HFFc6 (cell line): ENCODE measurements at places on chromosomes 7 and 10. TPM values are rescaled to one million over a fixed set of nuclear protein-coding genes. Genes with fewer than 3 reads are reported as not detected.
A peak's percentile ranks its signal among the peaks of the same experiment; 100 is the strongest.

The HABP2 gene
- total RNA-seq, result not detected in 3 replicates

- no peak for DNase-seq
These were observed 165.0 kb downstream of the CHN2 start for GRCh38 chr7:29359482-29360093.

DNA sequence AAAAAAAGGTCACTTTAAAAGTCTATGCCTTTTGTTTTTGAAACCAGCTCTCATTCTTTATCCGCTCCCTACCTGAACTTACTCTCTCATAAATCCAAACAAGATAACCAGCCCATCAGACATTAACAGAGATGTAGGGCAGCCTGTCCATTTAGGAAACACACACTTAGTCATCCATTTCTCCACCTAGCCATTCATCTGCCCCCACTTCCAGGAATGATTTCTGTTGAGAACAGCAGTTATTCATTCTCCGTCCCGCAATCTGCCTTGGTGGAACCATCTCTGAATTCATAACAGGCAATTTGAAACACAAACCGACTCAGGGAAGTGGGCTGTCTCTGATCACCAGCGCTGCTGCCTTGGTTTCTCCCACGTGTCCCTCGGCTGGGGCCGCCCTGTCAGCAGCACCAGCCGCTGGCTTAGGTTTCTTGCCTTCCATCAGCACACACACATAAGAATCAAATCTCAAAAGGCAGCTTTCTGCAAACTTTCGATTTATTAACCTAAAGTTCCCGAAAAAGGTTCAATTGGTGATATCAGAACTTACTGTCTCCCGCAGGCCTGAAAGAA is 528.2 kb upstream of the NRP1 start:
- DNase-seq, result no peak

- no peak for DNase-seq
These were observed 59.4 kb downstream of the SHH start for GRCh38 chr7:155752756-155753445.

The EVX1 gene
- not detected in 3 replicates for total RNA-seq

- peak; percentile 35 for DNase-seq
These were observed 8.5 kb upstream of the NFE2L3 start for GRCh38 chr7:26143298-26144048.

- no peak for DNase-seq
These were observed 319.7 kb downstream of the PTPRN2 start for GRCh38 chr7:158267742-158268435.

DNA sequence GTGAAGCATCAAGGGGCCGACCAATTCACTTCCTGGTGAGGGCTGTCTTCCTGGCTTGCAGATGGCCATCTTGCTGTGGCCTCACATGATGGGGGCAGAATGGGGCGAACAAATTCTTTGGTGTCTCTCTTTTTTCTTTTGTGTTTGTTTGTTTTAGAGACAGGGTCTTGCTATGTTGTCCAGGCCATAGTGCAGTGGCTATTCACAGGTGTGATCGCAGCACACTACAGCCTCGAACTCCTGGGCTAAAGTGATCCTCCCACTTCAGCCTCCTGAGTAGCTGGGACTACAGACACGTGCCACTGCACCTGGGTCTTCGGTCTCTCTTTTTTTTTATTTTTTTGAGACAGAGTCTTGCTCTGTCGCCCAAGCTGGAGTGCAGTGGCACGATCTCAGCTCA is 20.1 kb downstream of the NOLC1 start:
- DNase-seq, result no peak

- DNase-seq, result no peak
These were observed 12.8 kb downstream of the RHEB start for GRCh38 chr7:151506901-151507382.

- no peak for DNase-seq
These were observed 74.3 kb upstream of the FAM20C start for GRCh38 chr7:117836-118614.

- peak; percentile 84 for DNase-seq
These were observed 6.8 kb downstream of the ORAI2 start for GRCh38 chr7:102439963-102440795.

The PNLIPRP2 gene
- not detected in 3 replicates for total RNA-seq

DNA sequence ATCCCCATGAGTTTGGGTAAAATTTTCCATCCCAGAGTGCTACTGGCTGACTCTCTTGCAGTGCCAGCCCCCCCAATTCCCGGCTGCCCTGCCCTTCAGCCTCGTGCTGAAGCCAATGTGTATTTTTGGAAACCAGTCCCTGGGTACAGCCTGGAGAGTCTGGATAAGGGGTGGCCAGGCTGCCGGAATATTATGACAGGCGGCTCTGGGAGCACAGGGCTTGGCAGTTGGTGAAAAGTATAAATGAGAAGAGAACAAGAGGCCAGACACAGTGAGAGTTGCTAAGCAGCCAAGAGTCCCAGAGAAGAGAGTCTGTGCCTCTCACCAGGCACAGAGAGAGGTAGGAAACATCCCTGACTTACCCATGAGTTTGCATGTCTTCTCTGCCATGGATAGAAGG is 53.6 kb downstream of the TMEM130 start:
- DNase-seq, result no peak

DNA sequence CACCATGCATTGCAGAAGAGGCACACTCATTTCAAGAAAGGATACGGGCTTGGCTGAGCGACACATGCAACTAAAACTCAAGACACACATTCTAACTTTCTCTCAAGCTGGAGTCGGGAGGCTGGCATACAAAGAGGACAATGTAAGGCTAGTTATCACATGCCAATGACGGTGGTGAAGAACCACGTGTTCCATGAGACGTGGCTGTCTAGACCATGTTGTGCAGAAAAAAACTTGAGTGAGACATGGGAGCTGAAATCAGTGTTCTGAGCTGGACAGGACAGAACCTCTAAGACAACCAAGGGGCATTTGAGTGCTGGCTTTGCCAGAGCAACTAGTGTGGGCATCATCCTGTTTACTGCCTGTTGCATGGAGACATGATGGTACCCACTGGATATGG is 193.0 kb upstream of the DPP6 start:
- DNase-seq, result no peak

DNA sequence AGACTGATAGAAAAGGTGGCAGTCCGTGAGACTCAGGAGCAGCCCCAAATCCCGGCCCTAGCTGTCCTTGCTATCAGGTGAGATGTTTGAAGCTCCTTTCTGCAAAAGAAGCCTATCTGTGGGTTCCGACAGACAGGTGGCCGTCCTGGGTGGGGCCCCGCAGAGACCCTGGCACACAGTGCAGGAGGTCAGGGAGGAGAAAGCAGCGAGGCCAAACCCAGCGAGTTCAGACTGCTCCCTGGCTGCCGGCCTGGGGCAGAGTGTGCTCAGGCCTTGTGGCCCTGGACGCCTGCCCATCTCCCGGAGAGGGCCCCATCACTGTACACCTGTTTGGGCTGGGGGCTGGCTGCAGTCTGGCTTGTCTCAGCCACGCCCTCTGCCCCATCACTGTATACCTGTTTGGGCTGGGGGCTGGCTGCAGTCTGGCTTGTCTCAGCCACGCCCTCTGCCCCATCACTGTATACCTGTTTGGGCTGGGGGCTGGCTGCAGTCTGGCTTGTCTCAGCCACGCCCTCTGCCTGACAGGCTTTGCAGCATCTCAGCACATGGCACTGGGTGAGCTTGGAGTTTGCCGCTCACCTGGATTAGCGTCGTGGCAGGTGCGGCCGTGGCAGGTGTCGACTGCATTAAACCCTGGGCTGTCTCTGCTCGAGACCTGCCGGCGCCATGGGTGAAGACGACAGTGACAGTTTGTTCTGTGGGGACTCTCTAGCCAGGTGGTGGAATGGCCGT is 11.8 kb upstream of the PRKAR1B start:
- DNase-seq, result no peak

The GIMAP8 gene
- total RNA-seq, result not detected in 3 replicates

GRCh38 chr7:128360359-128360678 is 1.2 kb downstream of the PRRT4 start:
- no peak for DNase-seq

The ADAM8 gene
- total RNA-seq, result 1.5 to 2.3 TPM (median 1.8 TPM) in 3 replicates

- peak; percentile 49 for DNase-seq
These were observed 78.6 kb downstream of the FAM53B start for GRCh38 chr10:124665558-124665957.

The LRIT2 gene
- total RNA-seq, result not detected in 3 replicates

DNA sequence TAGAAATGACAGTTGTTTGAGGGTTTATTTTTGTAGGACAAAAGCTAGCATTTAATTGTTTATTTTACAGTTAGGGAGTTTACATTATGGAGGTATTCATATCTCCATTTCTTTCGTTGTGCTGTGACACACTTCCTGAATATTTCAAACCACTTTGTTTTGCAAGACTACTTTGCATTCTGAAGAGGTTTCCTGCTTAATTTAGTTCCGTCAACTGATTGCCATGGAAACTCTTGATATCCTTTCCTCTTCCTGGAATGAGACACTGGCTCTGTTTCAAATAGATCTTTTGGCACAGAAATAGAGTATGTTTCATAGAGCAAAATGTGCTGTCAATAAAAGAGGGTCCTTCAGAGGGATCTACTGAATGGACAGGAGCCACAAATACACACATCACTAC is 159.5 kb upstream of the AGR3 start:
- peak; percentile 95 for DNase-seq

GRCh38 chr10:104323760-104324201 is 14.5 kb downstream of the ITPRIP start:
- no peak for DNase-seq

The CCDC3 gene
- total RNA-seq, result 0.05 TPM in 1 of 3 replicates, not detected in the others

The ABCB1 gene
- total RNA-seq, result 5.7 to 7.7 TPM (median 6.1 TPM) in 3 replicates

DNA sequence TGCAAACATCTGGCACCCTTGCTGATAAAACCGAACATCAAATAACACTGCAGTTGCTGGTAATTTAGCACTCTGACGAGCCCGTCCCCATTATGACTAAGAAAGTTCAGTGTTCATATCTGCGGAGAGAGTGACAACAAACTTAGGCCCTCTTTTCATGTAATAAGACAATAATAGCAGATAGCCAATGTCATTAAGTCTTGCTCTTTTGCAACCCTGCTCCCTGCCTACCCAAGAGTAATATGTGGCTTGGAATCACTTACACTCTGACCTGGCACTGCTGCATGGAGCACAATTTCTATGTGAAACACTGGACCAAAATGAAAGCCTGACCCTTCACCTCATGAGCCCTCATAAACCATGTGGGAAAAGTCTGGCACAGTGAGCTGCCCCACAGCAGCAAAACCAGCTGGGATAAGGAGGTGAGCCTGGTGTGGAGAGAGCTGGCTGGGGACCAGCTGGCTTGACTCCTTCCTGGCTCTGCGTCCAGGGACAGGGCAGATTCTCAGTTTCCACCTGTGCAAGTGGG is 86.5 kb downstream of the HIPK2 start:
- DNase-seq, result no peak

- no peak for DNase-seq
These were observed 97.1 kb upstream of the TMEM168 start for GRCh38 chr7:112887337-112887736.

DNA sequence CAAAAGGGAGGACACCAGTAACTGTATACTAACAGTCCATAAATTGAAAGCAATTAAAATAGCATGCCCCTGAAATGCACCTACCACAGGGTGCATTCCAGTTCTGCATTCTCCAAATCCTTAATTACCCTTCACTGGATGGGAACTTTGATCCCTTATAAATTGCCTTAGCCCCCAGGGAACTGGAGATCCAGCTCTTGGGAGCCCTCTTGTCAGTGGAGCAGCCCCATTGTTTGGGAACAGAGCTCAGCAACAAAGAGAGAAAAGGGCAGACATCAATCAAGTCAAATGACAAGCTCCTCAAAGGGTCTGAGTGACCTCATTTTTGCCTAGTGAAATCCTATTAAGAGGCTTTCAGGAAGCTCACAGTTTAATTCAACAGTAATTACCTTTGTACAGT is 472.6 kb downstream of the XPNPEP1 start:
- DNase-seq, result no peak

The C10orf62 gene
- total RNA-seq, result not detected in 3 replicates

The LRRN3 gene
- total RNA-seq, result 16.0 and 34.0 TPM in 2 replicates

The SMARCD3 gene
- 28.0 to 36.1 TPM (median 30.4 TPM) in 3 replicates for total RNA-seq

The CYP2E1 gene
- 0.66 to 1.1 TPM (median 0.97 TPM) in 3 replicates for total RNA-seq

The KLHL7 gene
- total RNA-seq, result 23.1 to 28.6 TPM (median 26.1 TPM) in 3 replicates

- no peak for DNase-seq
These were observed 3.2 kb upstream of the ATOH7 start for GRCh38 chr10:68235111-68235510.

The CCDC7 gene
- 2.6 and 3.1 TPM in 2 replicates for total RNA-seq

DNA sequence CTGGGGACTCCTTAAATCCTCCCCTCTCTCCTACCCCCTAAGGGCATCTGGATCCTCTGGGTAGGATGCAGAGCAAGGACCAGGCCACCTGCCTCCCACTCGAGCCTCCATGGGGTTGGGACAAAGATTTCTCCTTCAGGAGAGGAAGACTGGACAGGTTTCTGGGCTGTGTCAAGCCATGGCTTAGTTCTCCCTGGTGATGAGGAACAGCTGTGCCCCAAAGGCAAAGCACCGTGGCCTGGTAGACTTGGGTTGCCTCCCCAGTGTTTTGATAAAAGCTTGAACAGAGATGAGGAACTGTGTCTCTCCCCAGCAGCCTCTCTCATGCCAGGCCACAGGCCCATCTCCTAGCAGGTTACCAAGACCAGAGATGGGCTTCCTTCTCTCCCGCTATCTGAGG is 238.3 kb downstream of the WDR11 start:
- DNase-seq, result no peak

The DGKI gene
- total RNA-seq, result 1.4 and 1.8 TPM in 2 replicates

DNA sequence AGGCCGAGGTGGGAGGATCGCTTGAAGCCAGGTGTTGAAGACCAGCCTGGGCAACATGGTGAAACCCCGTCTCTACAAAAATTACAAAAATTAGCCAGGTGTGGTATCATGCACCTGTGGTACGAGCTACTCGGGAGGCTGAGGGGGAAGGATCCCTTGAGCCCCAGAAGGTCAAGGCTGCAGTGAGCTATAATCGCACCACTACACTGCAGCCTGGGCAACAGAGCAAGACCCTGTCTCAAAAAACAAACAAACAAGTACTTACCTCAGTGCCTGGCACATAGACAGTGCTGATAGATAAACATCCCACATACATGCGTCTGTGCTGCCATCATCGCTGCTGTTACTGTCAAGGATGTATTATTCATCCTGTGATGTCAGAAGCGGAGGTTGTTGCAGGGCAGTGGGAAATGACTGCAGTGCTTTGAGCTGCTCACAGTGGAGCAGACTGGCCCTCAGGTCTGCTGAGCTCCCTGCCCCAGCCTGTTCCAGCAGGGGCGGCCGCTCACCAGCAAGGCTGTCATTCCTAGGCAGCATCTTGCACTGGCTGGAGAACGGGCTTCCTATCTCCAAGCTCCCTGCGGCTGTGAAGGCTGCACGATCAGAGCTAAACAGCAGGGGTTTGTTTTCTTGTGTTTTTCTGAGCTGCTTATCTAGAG is 18.6 kb downstream of the FOXK1 start:
- peak; percentile 81 for DNase-seq

The SEC61A2 gene
- total RNA-seq, result 10.3 to 11.9 TPM (median 10.6 TPM) in 3 replicates

The H2BK1 gene
- not detected in 3 replicates for total RNA-seq

GRCh38 chr10:79082631-79083596 is 14.1 kb downstream of the ZMIZ1 start:
- no peak for DNase-seq

GRCh38 chr10:129784891-129785290 is 179.2 kb downstream of the EBF3 start:
- DNase-seq, result no peak

The AASS gene
- 7.8 to 9.2 TPM (median 8.9 TPM) in 3 replicates for total RNA-seq
